IPS-NIHi11 (cell line): ENCODE measurements at places on chromosomes 3 and 15.

DNA sequence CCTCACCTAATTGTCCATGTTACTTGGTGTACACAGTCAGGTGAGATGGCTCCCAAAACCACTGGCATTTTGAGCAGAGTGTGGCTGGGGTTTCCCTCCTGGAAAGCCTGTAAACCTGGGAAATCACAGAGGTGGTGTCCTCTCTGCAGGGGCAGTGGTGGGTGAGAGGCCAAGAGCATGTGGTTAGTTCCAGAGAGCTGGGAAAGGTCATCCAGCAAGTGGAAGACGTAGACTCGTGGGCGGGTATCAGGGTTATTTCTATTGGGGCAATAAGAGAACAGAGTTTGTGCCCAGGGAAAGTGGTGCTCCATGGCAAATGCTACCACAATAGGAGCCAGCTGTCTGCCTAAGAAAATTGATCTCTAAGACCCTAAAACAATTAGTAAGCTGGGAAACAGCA is 44.6 kb upstream of the LIMD1 start:
- no peak for DNase-seq

DNA sequence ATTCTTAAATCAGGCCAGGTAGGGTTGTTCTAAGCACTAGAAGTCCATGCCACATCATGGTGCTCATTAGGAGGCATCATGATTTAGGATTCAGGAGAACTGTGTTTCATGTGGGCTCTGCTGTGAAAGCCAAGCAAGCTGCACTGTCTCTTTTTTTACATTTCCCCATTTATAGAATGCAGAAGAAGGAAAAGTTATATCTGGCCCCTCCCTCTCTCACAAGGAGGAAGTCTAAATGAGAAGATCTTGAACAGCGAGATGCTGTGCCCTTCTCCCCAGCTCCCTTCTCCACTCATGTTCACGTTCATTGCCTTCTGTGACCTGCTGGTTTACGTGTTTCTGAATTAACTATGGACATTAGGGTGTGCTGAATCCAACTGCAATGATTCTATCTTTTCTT is 178.5 kb upstream of the RASGRP1 start:
- no peak for DNase-seq

GRCh38 chr15:67571648-67572415 is 29.3 kb downstream of the MAP2K5 start:
- DNase-seq, result no peak

DNA sequence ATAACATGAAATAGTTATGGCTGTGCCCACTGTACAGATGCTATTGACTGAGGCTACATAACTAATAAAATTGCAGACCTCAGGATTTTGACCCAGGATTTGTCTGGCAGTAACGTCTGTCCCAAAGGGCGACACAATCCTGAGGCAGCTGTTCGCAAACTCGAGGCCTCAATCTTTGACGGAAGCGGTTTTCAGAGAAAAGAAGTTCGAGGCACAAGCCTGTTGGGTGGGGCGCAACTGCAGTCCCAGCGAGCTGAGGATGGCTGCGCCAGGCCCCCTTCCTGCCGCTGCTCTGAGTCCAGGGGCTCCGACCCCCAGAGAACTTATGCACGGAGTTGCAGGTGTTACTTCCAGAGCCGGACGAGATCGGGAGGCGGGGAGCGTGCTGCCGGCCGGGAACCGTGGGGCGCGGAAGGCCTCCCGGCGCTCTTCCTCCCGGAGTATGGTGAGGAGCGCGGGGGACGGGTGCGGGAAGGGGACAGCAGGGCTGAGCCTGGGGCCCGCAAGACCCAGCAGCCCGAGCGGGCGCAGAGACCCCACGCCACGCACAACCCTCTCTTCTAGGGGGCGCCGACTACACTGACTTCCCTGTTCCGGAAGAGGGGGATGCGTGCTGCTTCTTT is at the start of gene PARP15:
PARP15 (plus strand) TSS at position 242 of the 623 bp plus-strand sequence; CDS start at position 260, 18 bp downstream.
- DNase-seq, result peak; percentile 33

DNA sequence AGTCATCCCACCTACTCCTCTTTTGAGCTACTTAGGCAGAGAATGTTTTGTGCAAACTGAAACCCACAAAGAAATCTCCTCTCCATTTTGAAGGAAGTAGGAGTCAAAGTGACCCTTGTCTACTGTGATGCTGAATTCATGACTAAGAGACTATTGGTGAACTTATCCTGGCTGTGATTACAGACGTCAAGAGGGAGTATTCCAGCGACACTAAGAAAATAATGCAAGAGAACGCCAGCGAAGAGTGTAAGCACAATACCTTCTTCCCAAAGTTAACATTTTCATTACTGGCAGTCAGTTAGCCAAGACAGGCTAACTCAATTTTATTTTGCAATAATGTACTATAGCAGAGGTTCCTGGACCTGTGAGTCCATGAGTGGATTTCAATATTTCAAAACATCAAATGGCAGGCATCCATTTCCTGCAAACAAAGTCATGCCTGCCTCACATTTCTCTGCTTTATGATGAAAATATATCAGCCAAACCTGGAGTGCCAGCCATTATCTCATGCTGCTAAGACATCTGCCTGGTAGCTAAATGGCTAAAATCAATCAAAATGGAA is 59.0 kb downstream of the CTNNB1 start:
- DNase-seq, result no peak

GRCh38 chr3:128075522-128076482 is 23.6 kb downstream of the SEC61A1 start:
- DNase-seq, result peak; percentile 93

DNA sequence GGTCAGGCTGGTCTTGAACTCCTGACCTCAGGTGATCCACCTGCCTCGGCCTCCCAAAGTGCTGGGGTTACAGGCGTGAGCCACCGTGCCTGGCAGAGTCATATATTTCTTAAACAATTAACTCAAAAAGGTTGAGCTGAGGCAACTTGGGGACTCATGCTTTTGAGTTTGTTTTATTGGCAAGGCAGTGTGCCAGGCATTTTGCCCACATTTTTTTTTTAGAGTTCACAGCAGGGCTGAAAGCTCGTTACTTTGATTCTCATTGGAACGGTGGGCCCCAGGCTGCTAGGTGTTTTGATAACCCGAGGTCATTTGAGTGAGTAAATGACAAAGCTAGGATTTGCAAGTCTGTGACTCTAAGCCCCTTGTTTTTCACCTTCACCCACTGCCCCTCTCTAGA is 76.2 kb downstream of the CCK start:
- no peak for DNase-seq

DNA sequence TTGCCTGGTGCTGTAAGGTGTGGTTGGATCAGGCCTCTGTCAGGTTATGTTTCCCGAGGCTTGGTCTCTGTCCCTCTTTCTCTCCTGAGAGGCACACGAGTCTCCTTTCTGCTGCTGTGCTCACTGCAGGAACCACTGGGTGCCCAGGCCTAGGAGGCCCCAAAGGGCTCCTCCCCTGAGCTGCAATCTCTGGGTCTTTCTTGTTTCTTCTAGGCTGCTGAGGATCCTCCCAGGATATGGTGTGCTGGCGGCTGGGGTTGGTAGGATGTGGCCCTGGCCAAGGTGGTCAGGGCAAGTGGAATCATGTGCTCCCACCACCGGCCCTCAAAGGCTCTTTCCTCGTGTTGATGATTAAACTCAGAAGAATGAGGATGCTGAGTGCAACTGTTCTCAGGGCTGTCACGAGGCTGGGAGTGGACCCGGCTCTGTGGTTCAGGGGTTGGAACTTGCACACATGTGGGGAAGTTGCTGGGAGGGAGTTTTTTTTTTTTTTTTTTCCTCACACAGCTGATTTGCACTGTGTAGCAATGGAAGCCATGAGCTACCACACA is 43.6 kb upstream of the CTSH start:
- no peak for DNase-seq

DNA sequence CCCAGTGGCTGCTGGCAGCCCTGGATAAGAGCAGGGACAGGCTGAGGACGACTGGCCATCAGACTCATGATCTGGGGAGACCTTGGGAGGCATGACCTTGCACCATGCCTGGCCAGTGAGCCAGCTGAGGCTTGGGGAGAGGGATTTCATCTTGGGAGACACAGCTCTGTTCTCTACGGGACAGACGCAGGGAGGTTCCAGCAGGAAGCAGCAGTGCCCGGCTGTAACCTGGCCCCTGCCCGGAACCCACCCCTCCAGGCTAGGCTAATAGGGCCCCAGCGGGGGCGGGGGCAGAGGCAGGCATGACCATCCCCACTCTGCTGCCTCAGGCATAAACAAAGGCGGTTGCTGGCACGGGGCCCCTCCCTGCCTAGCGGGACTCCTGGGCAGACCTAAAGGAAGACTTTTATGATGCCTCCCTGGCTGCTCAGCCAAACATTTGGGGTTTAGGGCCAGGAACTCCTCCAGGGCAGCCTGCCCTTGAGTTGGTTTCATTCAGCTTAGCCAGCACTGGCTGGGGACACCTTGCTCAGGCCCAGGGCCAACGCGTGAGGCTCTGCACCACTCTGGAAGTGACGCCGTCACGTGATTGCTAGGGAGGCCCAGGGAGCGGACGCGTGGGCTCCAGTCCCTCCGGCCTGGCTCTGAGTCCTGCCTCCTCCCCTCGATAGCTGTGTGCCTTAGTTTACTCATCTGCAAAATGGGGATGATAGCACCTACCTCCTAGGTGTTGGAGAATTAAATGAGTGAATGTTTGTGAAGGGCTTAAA is 27.6 kb downstream of the HDAC11 start:
- peak; percentile 70 for DNase-seq

- DNase-seq, result peak; percentile 67
Measured at GRCh38 chr15:65189102-65189740, 4.1 kb upstream of the CLPX start.

DNA sequence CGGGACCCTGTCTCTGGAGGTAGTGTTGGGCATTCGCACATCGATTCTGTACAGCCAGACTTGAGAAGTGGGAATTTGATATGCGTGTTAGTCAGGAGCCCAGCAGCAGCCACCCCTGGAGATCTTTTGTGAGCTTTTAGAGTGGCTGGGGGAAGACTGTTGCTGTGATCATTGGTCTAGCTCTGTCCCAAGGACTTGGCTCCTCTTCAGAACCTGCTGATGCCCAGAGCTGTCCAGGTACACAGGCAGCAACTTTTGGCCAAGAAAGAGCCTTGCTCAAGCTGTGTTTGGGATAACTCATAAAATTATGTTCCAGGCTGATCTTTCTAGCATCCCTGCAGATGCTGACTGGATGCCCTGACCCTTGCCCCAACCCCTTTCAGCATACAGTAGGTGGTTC is 29.3 kb downstream of the LIMD1 start:
- no peak for DNase-seq

- no peak for DNase-seq
Measured at GRCh38 chr3:56406826-56407515, 61.3 kb downstream of the ERC2 start.

DNA sequence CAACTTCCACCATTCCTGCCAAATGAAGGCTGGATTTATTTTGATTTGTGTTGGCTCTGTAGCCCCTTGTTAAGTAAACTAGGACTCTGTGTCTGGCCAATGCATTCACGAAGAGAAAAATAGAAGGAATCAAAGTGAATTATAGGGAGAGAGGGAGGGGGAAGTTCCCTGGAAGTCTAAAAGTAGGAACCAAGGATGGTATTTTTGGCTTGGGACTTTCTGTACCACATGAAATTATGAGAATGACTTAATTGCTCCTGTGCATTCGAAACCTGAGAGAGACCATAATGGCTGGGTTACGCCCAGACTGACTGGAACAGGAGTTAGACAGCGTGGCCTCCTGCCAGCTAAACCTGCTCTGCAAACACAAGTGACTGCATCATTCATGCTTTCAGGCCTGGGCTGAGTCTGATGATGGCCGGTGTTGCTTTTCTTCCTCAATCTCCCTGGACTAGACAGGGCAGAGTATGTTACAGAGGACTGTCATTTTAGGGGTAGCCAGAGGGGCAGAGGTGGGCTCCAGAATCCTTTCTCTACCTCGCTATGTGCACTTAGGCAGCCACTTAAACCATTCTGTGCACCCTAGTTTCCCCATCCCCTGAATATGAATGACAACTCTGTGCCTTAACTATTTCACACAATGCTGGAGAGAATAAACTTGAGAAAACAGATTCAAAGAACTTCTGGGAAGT is 58.9 kb downstream of the MYO1E start:
- DNase-seq, result peak; percentile 58

DNA sequence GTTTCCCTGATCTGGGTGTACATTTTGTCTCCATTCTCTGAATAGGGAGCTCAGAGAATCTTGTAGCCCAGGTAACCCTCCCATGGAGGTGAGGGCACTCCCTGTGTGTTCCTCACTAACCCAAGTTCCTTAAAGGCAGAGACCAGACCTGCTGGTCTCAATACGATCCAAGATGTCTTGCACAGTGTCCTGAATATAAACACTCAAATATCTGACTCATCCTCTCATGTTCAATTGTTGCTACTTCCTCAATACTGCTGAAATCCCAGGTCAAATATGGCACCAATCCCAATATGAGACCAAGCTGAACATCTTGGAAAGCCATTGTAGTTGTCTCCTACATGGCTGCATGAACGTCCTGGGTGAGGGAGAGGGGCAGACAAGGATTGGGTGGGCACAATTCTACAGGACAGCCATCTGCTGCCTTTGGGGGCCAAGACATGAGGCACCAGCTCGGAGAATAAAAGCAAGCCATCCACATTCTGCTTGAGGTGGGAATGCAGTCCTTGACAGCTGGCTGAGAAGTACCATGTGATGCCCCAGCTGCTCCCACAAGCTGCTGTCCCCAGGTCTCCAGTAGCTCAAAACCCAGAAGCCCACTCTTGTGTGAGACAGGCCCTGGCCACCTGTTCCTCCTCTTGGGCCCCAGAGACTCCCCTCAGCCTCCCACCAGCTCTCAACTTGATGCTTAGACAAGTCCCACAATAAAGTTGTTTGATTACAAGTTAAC is 18.2 kb downstream of the TBC1D2B start:
- no peak for DNase-seq

GRCh38 chr3:75171630-75172230 is 492.4 kb upstream of the FRG2C start:
- DNase-seq, result no peak

DNA sequence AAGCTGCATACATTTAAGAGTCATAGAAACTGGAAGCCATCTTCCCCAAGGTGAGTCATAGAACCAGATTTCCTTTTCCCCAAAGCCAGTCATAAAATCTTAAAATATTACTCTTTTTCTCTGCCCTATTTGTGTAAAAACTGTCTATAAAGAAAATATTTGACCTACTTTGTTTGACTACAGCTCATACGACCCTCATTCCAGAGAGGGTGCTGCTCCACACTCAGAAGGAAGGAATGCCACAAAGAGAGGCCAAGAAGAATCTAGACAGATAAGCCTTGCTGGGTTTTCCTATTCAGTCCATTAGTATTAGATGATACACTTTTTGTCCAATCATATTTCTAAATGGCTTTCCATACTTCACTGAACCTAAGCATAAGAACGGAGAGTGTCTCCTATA is 671.6 kb upstream of the SGO1 start:
- no peak for DNase-seq

DNA sequence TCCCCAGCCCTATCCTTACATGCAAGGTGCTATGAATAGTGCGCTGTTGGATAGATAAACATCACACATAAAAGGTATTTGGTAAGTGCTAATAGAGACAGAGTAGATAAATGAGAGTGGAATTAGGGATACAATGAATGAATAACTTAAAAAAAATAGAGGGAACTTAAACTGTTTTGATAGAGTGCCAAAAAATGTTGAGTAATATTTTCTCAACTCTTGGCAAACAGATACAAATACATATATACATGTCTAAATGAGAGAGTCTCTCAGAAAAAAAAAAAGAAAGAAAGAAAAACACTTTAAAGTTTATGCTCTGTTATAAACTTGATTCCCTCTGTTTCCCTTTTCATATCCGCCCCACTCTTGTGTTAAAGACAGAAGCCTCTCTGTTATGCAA is 667.4 kb downstream of the ROBO2 start:
- no peak for DNase-seq
